ENCODE measurements at places on chromosomes 12 and 14.

DNA sequence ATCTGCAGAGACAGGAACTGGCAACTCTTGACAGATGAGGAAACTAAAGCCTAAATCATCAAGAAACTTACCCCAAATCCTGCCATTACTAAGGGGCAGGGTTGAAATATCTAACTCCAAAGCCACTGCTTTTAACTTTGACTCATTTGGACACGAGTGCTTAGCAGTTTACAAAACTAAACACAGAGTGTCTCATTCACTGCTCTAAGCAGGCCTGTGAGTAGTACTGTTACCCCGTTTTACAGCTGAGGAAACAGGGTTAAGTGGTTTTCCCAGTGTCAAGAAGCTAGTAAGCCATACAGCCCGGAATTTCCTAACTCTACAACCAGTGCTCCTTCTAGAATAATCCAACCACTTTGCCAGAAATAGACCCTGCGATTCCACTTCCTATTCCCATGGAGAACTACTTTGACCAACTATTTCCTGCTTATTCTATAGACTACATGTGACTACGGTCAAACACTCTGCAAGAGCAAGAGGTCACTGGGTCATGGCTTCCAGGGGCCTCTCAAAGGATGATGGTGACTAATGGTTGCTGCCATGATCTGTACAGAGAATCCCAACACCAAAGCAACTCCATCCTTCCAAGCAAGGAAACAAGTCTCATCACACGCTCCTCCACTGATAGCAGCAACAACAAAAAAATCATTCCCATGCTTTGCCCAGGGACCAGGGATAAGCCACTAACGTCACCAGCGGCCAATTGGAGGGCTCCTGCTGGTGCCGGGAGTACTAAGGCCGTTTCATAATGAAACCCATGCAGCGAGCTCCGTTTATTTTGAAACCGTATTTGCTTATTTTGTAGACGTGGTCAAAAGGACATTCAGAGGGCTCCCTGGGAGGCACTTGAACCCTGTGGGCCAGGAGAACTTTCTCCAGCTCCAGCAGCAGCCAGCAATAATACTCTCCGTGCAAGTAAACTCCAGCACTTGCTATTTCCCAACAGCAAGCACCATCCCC lies 56.3 kb downstream of the NUAK1 start:
- no peak for DNase-seq

DNA sequence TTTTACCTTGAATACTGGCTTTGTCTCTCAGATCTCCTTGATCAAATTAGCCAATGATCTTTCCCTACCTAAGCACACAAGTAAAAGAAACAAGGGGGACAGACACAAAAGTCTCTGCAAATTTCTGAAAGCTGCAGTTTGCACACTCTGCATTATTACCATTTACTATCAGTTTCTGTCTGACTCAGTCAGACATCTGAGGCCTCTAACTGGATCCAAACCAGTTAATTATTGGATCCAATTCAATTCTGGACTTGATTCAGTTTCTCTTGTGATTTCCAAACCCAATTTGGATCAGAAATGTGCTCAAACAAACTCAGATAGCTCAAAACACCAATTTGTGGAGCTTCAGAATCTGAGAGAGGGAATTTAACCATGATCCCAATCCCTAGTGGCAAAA lies 16.6 kb downstream of the SSTR1 start:
- peak; percentile 19 for DNase-seq

DNA sequence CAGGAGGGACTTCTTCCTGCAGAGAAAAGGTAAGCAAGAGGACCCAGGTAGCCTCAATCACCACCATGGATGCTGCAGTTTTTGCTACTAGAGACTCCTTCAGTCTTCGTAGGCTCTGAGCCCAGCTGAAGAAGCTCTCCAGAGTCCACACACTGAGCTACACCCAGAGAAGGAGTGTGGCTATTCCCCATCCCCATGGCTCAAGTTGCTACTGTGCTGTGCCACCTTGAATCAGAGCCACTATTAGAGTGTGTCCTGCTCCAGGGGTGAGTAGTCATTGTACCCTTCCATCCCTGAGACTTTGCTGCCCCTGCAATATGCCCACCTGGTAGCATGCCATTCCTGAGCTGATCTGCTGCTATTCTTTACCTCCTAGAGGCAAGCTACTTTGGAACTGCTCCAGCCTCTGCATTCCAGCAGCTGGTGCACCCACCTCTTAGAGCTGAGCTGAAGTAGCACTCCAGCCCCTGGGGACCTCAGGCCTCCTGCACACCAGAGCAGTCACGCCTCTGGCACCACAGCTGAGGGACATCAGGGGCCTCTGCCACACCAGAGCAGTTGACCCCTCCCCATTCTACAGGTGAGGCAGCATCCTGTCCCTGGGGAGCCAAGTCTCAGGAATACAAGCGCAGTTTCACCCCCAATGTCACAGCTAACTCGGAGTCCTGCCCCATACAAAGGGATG lies 213.0 kb downstream of the TRHDE start:
- DNase-seq, result no peak

- no peak for DNase-seq
Measured at GRCh38 chr12:113050795-113051194, 5.7 kb upstream of the DTX1 start.

GRCh38 chr14:24329736-24330135 lies 5.1 kb downstream of the ADCY4 start:
- DNase-seq, result no peak

DNA sequence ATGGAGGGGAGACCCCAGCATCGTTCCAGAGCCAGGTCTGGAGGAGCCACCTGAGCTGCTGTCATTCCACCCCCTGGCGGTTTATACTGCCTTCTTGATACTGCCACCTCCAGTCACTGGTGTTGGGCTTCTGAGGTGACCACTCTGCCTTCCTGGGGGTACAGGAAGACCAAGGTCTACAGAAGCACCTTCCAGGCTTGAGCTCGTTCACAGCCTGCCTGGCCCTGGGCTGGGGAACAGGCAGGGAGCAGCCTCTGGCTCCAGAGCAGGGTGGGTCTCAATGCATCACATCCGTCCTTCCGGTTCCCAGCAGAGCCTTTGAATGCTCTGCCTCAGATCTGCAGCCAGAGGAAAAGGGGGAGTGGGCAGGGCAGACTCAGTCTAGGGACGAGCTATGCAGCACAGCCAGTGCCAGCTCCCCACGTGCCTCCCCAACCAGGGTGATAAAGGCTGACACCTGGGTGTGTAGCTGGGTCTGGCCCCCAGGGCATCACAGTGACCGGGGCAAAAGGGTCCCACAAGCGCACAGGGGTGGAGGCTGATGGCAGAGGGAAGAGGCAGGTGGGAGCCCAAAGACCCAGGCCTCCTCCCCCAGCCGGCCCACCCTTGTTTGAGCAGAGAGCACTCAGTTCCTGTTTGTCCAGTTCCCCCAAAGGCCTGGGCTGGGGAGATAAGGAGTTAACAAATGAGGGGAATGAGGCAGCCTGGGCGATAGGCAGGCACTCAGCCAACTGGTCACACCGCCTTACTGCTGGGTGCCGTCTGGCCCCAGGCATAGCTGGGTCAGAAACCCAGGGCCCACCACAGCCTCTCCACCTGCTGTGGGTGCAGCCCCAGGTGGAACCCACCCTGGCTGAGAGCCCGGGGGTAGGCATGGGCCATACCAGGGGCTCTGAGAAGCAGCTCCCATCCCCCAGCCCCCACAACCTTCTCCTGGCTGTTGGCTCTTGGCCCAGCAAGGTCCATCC lies 17.1 kb downstream of the DEGS2 start:
- no peak for DNase-seq

DNA sequence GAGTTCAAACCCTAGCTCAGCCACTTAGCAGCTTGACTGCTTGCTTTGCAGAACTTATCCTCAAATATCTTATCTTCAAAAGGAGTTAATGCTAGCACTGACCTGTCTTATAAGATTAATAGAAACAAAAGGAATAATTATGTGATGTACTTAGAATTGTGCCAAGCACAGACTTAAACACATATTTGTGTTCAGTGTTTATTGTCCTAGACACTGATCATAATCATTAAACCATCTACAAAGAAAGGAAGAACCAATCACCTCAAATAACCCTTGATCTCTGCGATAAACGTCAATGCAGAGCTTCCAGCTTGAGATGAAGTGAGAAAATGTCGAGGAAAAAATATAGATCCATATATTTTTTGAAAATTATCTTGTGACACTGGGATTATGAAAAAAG lies 73.1 kb downstream of the ATXN7L3B start:
- no peak for DNase-seq

GRCh38 chr14:62081012-62081612 lies 318.9 kb downstream of the SNAPC1 start:
- no peak for DNase-seq

GRCh38 chr12:49866859-49867569 lies 24.1 kb upstream of the BCDIN3D start:
- DNase-seq, result peak; percentile 50

DNA sequence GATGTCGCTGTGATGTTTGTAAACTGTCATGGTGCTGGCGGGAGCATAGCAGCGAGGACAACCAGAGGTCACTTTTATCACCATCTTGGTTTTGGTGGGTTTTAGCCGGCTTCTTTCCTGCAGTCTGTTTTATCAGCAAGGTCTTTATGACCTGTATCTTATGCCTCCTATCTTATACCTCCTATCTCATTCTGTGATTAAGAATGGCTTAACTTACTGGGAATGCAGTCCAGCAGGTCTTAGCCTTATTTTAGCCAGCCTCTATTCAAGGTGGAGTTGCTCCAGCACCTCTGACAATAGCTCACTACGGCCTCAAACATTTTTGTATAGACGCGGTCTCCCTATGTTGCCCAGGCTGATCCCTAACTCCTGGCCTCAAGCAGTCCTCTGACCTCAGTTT lies 53.7 kb downstream of the B4GALNT3 start:
- no peak for DNase-seq

DNA sequence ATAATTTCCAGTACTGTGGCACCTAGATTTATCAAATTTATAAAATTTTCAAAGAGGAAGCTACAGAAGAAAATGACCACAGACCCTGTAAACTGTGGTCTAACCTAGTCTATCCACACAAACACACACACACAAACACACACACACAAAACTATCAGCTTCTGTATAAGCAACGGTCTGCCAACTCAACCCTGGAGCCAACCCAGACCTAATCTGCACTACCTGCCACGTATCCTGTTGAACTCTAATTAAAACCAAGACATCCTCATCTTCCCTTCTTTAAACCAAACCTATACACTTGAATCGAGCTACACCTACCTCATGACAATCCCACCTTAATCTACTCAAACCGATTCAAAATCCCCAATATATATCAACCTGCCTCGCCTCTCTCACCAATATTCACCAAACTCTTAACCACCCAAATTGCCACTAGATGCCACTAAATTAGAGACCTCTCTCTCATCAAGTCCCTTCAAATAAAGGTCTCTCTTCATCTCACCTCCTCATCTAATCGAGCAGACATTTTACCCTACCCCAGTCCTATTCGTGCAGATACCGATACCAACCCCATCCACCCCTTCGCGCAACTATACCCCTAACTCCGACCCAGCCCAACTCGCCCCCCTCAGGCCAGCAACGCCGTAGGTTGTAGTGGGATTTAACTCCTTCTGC lies 808 bp downstream of the ACIN1 start:
- DNase-seq, result no peak

GRCh38 chr14:21049271-21049673 lies 7.1 kb downstream of the RNASE7 start:
- peak; percentile 66 for DNase-seq

- DNase-seq, result no peak
Measured at GRCh38 chr14:51392416-51392815, 152.4 kb downstream of the TMX1 start.

GRCh38 chr14:37583358-37584210 lies 11.5 kb downstream of the FOXA1 start:
- DNase-seq, result no peak

GRCh38 chr14:22174412-22175277 lies 414.4 kb downstream of the DAD1 start:
- DNase-seq, result no peak

DNA sequence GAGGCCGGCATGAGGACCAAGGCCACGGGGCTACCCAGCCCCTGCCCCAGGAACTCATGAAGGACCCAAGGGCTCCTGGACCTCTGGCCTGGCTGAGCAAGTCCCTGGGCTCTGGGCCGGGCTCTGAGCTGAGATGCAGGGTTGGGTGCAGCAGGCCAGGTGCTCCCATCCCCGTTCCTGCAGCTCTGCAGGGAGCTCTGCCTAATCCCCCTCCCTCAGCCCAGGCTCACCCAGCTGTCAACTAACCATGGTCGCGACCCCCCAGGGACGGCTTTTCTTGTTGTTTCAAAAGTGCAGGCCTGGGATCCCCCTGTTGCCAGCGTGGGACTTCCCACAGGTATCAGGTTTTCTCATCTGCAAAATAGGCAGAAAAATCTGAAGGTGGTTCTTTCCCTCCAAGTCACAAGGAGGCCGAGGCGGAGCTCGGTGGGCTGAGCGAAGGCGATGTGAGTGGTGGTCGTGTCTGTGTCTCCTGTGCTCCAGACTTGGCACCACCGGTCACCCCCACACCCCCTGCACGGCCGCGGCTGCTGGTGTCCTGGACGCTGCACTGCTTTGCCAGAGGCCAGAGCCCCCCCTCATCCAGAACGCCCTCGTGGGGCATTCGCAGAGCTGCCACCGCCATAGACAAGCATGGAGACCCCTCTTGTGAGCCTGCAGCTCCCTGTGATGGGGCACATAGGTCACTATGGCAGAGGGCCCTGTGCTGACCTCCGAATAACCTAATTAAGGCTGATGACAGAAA lies 22.5 kb upstream of the GALNT9 start:
- DNase-seq, result no peak

- DNase-seq, result no peak
Measured at GRCh38 chr14:24038686-24039085, 13.1 kb upstream of the CARMIL3 start.

GRCh38 chr14:94764573-94764972 lies 5.3 kb downstream of the GSC start:
- DNase-seq, result no peak

- peak; percentile 55 for DNase-seq
Measured at GRCh38 chr14:102262929-102263462, 42.0 kb downstream of the MOK start.

- DNase-seq, result peak; percentile 53
Measured at GRCh38 chr12:80441921-80442320, 2.1 kb upstream of the PTPRQ start.

GRCh38 chr12:102462795-102463465 lies 17.4 kb downstream of the IGF1 start:
- DNase-seq, result peak; percentile 85

DNA sequence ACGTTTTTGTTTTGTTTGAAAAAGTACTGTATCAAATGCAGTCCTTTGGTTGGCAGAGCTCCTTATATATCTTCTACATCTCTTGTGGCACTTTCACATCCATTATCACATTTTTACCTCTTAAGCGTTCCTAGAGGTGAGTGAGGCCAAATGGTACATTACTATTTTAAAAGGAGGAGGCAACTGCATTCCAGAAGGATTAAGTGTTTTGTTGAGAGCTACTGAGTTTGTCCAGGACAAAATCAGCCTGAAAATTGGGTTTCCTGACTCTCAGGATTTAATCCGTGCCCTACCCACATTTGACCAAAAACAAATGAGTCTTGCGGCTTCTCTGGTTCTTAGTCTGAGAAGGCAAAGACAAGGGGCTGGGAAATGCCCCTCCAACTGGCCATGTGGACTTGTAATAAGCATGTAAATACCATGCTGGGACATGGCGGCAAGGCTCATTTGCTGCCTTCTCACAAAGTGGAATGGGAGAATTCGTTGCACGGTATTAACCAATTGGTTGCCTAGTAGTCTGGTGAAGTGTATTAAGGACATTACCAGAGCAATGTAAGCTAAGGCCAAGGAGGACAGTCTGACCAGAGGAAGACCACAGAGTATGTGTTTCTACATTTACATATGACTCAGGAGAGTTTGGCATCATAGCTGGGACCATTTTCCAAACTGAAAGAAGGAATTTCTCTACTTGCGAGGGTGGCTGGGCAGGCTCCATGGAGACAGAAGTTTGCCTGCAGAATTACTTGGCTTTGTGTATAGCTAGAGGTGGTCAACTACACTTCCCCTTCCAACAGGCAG lies 175.8 kb upstream of the PLXNC1 start:
- peak; percentile 82 for DNase-seq

GRCh38 chr12:128316973-128317526 lies 50.1 kb downstream of the TMEM132C start:
- peak; percentile 11 for DNase-seq
